ENCODE measurements at places on chromosomes 16 and 17.
A peak's percentile ranks its signal among the peaks of the same experiment; 100 is the strongest.

DNA sequence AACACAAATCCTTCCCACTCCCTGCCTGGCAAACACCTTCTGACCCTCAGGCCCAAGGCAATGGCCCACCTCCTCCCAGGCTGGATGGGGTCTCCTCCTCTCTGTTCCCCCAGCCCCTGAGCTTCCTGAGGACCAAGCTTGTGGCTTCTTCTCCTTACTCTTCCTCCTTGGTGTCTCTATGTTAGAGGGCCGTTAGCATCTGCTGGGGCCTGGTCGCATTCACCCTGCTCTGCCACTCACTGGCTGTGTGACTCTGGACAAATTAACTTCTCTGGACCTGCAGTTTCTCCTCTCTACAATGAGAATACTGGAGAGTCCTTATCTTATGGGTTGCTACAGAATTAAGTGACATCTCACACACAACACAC lies 725 bp upstream of the MT2A start:
- DNase-seq: no peak

- no peak for DNase-seq
Measured at GRCh38 chr16:69465083-69465721, 40.8 kb downstream of the CYB5B start.

GRCh38 chr17:15479703-15480102 lies 12.3 kb upstream of the CDRT4 start:
- peak; percentile 12 for DNase-seq

DNA sequence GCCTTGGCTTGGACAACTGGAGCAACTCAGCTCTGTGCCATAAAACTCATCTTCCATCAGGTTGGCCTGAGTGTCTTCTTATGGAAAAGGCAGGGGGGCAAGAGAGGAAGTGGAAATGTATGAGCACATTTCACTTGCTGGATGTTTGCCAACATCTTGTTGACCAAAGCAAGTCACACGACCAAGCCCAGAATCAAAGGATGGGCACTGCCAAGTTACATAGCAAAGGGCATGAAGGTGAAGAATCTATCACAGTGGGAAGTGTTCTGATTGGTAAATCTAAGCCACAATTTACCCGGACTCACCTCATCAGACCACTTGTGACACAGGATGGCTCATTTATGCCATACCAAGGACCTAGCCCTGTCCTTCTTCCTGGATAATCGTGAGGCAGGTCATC lies 310.5 kb upstream of the IRX5 start:
- no peak for DNase-seq

GRCh38 chr16:22014271-22014873 lies 6.5 kb downstream of the MOSMO start:
- DNase-seq: peak; percentile 23

DNA sequence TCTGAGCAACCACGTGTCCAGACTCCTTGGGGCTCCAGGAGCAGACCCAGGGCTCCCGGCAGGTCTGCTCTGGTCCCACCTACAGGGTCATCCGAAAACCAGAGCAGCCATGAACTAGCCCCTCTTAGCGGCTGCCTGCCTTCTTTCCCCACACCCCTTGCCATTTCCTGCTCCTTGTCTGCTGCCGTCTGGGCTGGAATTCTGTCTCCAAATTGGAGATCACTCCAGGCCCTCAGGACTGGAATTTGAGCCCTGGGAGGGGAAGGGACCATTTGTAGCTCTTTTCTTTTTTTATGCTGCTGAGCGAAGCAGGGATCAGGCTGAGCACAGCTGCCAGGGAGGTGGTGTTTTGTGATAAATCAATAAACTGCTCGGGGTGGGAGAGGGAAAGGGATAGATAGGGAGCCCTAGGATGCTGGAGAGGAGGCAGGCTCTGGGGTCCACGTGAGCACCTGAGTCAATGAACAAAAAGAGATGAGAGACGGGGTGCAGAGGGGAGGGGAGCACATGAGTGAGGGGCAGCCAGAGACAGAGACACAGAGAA lies 257.5 kb downstream of the ENGASE start:
- no peak for DNase-seq

DNA sequence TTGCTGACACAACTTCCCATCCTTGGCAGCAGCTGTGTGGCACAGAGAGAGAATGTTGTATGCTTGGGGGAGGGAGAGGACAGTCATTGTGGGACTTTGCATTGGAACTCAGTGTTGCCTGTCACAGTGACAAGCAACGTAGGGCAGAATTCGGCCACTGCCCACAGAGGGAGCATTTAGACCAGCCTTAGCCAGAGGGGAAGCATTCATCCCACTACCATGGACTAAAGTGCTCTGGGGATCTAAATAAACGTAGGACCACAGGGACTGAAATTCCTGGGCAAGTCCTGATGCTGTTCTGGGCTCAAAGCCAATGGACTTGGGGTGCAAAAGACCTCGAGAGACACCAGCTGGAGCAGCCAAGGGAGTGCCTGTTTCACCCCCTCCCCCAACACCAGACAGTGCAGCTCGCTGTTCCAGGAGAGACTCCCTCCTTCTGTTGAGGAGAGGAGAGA lies 44.9 kb downstream of the ABCA8 start:
- peak; percentile 2 for DNase-seq

DNA sequence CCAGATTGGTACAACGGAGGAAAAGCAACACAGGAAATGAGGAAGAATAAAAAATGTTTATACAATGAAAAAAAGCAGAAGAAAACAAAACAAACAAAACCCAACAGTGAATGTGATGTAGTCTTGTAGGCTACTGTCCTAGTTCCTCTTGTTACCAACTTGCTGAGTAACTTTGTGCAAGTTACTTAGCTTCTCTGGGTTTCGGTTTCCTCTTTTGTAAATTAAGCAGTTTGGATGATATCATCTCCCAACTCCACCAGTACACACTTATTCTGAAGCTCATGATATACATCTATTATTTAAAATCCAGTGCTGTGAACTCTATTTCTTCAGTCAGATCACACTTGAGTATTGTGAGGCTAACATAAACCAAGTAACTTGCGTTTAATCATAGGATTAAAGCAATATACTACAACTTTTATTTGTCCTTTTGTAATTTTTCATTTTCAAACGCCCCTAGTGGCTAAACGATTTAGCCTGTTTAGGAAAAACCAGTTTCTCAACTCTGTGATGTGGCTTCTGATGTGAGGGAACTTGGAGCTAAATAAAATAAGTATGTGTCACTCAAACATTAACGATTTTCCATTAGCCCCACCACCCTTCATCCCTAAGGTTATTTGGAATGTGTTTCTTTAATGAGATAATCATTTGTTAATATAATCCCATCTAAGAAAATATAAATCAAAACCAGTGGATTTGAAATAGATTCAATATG lies 1.4 kb upstream of the UNK start:
- DNase-seq: peak; percentile 89

DNA sequence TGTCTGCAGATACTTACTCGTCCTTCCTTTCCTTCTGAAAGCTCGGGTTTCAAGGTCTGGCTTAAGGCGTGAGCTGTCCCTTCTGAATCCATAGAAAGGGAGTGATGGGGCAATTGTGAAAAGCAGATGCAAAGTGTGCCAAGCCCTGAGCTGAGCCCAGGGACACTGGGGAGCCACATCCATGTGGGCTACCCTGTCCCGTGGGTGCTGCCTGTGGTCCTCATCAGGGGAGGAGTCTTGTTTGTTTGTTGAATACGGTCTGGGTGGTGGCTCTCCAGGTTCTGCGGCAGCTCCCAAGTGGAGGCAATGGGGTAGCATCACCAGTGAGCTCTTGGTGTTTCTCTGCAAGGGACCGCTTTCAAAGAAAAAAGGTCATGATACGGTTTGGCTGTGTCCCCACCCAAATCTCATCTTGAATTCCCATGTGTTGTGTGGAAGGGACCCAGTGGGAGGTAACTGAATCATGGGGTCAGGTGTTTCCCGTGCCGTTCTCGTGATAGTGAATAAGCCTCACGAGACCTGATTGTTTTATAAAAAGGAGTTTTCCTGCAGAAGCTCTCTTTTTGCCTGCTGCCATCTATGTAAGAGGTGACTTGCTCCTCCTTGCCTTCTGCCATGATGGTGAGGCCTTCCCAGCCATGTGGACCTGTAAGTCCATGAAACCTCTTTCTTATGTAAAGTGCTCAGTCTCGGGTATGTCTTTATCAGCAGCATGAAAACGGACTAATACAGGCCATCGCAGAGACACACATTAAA lies 1.0 kb upstream of the ALG1 start:
- no peak for DNase-seq

DNA sequence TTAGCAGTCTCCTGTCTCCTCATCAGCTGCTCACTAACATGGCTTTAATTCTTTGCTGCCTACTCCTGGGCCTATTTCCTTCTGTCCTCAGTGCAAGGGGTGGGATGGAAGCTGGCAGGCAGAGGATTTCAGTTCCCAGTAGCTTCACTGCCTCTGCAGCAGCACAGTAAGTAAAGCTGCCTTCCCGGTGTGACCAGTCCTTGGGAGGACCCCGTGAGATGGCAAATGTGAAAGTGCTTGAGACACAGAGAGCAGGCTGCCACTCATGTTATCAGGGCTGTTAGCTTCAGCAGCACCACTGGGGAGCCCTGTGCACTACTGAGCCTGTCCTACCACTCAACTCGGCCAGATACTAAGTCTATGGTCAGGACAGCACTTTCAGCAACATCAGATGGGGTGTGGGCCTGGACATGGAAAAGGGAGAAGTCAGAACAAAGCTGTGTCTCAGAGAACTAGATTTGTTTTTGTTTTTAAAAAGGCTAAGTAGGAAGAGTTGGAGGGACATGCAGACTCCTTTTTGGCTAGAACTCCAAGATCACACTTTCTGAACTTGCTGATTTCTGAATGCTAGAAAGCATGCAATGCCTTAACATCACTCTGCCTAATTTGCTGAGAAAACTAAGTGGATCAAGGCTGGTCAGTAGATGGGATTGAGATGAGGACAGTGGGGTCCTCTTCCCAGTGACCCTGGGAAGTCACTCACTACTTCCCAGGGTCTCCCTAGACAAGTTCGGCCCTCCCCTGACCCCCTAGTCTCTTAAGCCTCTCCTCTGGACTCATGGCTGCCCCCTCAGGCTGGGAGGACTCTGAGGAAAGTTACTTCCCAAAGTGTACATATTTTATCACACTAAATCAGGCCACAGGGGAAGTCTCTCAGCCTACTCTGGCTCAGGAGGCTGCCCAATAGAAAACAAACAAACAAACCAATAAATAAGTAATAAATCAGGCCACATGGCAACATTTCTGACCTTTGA lies 1.1 kb downstream of the ACSF2 start:
- peak; percentile 48 for DNase-seq

- DNase-seq: peak; percentile 83
Measured at GRCh38 chr17:42519546-42520491, 16.2 kb upstream of the NAGLU start.

DNA sequence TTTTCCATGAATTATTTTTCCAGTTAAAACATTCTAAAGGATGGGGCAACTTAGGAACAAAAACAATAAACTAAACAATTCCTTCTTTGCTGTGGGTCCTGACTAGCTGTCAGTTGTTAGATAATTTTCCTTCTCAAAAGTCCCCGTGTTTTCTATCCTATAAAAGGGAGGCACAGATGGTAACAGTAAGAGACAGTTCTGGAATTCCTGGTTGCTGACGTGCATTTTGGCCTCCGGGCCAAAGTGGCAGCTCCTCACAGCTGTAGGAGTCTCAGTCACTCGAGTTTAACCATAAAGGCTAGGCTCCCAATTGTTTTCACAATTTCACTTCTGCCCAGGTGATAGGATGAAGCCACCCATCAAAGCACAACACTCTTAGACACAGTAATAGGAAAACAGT lies 77.0 kb upstream of the ZNF423 start:
- DNase-seq: no peak

DNA sequence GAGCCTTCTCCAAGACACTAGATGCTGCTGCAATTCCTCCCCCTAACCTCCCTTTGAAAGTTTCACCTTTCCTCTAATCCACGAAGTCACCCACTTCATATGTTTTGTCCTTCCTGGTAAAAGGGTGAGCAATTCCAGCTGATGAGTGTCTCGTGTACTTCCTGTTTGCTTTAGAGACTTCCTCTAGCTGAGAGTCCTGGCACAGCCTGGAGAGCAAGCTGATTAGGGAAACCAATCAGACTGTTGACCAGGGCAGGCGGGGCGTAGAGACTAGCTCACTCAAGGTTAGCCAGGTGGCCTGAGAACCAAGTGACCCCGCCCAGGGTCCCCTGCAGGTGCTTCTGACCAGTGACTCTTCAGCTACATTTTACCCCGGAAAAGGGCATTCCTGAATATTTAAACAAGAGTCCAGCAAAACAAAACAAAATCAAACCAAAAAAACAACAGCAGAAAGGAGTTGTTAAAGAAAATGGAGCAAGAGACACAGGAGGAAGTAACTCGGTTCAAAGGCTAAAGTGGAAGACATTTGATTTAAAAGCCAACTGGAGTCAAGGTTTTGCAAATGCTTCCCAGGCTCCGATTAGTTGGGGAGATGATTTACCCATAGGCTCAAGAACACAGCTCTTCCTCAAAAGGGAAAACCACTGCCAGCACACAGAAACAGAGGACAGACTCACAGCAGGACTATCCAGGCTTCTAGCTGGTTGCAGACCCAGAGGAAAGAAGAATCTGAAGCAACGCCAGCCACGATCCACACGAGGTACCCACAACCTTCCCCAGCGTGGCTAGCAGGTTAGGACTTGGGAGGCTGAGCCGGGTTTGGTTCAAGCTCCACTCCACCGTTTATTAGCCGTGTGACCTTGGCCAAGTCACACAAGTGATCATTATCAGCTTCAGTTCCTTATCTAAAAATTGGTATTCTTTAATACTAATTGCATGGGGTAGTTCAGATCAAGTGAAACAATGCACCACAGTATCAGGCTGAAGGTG lies 13.4 kb downstream of the HSPB9 start:
- peak; percentile 84 for DNase-seq

DNA sequence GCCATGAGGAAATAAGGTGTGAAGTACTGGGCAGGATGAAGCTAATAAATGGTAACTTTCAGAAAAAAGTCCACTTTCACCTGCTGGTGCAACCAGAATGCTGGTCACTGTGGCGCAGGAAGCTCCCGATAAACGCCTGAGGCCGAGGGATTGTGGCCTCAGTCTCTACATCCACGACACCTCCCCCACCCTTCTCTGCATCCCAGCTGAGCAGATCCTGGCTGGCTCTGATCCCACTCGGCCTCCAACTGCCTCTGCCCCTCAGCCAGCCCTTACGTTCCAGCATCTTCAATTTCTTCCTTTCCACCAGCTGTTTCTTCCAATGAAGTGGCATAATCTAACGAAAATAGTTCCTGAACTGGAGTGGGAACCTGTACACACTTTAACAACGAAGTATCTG lies 49.5 kb downstream of the COX4I1 start:
- no peak for DNase-seq

DNA sequence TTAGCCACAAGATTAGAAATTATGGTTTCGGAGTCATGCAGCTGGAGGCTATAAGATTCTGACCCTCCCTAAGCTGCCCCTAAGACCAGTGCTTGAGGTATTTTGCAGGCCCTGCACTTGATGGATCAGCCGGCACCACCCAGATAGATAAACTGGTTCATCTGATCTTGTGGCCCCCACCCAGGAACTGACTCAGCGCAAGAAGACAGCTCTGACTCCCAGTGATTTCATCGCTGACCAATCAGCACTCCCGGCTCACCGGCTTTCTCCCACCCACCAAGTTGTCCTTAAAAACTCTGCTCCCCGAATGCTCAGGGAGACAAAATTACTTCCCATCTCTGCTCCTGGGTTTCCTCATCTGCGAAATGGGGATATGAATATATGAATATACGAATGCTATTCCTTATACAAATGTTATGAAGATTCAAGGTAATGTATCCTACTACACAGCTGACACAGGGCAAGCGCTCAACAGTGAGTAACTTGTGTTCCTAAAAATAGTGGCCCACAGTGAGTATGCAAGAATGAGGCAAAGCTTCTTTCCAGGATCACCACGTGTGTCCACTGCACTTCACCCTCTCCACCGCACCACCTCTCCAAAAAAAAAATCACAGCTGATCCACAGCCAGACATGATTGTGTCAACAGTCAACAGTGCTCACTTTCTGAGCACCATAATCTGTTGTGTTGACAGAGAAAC lies 33.3 kb upstream of the C16orf82 start:
- DNase-seq: no peak

Data from epithelial cell of esophagus (primary cell).